CD4-positive, alpha-beta T cell treated with Interleukin-4 for 4 hours (primary cell): ENCODE measurements at places on chromosomes 12 and 14.

DNA sequence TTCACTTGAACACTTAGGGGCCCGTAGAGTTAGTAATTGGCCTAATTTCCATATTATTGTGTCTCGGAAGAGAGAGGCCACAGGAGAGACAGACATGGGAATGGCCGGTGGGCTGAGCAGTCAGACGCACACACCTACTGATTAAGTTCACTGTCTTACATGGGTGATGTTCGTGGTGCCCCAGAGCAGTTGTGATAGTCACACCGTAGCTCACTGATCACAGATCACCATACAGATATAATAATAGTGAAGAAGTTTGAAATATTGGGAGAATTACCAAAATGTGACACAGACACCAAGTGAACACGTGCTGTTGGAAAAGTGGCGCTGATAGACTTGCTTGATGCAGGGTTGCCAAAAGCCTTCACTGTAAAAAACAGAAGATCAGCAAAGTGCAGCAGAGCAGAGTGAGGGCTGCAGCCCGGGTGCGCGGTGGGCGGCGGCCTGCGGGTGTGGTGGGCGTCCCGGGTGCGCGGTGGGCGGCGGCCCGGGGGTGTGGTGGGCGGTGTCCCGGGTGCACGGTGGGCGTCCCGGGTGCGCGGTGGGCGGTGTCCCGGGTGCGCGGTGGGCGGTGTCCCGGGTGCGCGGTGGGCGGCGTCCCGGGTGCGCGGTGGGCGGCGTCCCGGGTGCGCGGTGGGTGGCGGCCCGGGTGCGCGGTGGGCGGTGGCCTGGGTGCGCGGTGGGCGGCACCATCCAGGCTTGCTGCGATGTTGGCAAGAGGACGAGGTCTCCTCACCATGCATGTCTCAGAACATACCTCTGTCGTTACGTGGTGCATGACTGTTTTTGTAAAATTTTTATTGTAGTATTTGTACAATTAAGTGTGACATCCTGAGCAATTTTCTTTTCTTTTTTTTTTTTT lies 34.3 kb upstream of the TEX22 start:
- DNase-seq = peak; percentile 31

GRCh38 chr12:56230432-56231183 lies 757 bp downstream of the SLC39A5 start:
- no peak for DNase-seq

- DNase-seq = no peak
Observed at GRCh38 chr12:115660211-115660805, 617.2 kb downstream of the MED13L start.

DNA sequence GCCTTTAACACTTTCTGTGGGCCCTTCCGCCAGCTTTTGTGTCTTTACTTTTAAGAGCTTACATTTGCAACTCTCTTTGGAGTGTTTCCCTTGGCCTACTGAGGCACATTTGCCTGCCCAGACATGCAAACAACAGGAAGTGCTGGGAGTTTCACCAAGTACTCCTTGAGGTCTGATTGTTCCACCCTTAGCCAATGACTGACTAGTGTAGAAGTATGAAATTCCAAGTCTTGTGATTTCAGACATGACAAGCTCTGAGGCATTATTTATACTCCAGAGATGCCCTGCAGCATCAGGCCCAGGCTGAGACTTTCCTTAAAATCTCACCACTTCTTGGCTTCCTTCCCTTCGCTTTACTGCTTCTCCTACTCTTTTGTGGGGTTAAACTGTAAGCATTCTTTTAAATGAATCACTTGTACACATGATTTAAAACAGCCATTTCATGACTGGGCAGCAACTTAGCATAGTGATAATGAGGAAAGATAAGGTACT lies 174.1 kb downstream of the SLC6A15 start:
- DNase-seq = no peak

DNA sequence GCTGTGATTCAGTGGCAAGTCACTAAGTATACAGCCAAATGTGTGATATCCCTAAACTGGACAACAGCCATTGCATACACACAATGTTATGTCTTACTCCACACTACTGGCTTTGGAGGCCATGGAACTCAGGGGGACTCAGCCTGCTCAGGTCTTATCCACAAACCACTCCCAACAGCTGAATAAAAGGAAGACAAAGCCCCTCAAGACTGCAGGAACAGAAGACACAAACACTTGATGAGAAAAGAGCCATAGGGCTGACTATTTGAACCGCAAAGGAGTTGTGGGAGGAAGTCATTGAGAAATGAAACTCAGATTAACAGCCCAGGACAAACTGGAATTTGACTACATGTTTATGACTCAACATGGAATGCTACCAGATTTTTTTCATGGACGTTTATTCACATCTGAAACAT lies 40.9 kb downstream of the PTGER2 start:
- DNase-seq = no peak

GRCh38 chr12:91896286-91897024 lies 249.2 kb downstream of the BTG1 start:
- no peak for DNase-seq

DNA sequence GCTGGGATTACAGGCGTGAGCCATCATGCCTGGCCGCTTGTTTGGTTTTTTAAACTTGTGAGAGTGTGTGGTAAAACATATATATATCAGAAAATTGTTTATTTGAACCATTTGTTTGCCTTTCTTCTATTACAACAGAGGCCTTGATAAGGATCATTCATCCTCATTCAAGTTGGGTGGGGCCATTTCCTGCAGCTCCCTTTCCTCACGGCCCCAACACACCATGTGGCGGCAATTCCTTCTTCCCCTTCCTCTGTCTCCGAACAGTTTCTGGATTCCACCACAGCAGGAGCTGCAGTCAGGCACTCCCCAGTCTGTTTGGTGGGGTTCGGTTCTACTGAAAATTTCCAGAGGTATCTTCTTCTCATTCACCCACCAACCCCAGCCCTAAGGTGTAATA lies 42.0 kb upstream of the RASSF3 start:
- no peak for DNase-seq

GRCh38 chr12:52243259-52243855 lies 10.3 kb downstream of the KRT7 start:
- DNase-seq = no peak

- DNase-seq = no peak
Observed at GRCh38 chr14:78446807-78447206, 276.6 kb downstream of the NRXN3 start.

DNA sequence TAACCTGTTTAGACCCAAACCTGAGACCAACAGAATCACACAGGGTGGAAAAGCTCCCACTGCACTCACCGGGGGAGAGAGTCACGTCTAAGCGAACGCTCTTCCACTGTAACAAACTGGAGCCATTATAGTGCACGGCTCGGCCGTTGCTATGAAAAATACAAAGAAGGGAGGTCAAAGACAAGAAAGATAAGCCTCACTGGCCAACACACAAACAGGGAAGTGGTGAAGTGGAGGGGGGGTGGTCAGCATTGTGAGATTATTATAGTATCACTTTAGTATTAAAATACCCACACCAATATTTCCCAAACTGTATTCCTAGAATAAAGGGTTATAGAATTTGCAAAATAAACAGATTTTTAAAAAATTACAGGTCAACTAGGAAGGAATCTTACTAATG lies 90.9 kb downstream of the TRAFD1 start:
- DNase-seq = no peak

- no peak for DNase-seq
Observed at GRCh38 chr12:23760495-23760894, 189.0 kb downstream of the SOX5 start.

GRCh38 chr14:79663453-79663852 lies 547.9 kb downstream of the DIO2 start:
- no peak for DNase-seq

GRCh38 chr14:62308891-62309290 lies 546.7 kb downstream of the SNAPC1 start:
- DNase-seq = no peak

DNA sequence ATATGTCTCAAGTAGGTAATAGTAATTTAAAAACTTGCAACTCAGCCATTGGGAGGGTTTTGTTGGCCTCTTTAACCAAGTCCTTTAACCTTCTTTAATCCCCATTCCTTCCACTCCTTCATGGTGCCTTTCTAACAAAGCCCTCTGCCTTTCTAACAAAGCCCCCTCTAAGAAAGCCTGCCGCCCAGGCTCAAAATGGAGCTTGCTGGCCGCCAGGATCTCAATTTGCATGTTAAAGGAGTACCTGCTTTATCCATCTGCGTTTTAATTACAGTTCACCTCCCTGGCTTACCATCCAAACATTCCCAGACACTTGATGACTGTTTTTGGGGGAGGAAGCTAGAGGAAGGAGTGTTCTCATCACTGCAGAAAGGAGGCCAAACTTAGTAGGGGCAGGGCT lies 183.4 kb downstream of the PTPN11 start:
- no peak for DNase-seq

DNA sequence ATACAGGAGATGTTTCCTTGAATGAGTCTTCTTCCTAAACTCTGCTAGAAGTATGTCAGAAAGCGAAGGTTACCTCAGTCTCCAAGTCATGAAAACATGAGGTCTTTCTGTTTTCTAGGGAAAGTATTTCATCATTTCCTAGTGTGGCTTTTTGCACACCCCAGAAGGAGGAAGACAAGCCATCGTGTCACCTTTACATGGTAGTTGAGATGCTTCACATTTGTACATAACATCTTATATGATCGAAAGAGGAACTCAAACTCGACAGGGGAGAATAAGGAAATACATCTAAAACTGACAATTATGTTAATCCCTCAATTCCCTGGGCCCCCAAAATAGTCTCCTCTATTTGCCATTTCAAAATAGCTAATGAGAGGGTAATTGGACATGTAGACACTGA lies 214.1 kb upstream of the PLEKHG7 start:
- no peak for DNase-seq

DNA sequence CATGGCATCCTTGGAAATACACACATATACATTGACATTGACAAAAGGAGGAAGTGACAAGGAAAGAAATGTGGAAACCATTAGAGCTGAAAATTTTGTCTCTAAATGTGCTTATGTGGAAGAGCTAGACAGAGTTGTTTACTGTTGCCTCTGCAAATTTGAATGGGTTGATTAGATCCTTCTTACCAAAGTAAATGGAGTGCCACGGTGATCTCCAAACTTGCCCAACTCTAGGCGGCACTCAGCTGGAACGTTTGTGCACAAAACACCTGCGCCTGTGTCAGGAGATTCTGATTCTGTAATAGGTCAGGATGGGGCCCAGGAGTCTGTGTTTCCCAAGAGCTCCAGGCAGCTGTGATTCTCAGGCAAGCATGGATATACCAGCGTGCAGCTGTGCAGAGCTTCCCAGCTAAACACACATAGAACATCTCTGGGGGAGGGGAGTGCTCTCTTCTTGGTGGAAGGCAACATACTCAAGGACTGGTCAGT lies 77.8 kb upstream of the BDKRB2 start:
- peak; percentile 6 for DNase-seq

DNA sequence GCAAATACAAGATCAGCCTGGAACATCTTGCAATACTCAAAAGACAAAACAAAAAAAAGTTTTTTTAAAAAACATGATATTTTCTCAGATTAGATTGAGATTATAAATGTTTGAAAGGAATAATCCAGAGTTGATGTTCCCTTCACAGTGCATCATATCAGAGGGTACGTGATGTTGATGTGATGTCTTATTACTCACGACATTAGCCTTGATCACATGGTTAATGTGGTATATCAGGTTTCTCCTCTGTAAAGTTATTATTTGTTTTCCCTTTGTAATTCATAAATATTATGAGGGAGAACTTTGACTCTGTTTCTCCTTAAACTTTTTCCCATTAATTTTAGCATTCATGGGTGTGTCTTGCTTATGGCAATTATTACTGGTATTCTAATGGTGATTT lies 26.6 kb downstream of the LIMA1 start:
- no peak for DNase-seq

- no peak for DNase-seq
Observed at GRCh38 chr12:125187148-125187745, 122.0 kb downstream of the AACS start.

GRCh38 chr12:77973579-77973978 lies 142.9 kb downstream of the NAV3 start:
- DNase-seq = no peak

DNA sequence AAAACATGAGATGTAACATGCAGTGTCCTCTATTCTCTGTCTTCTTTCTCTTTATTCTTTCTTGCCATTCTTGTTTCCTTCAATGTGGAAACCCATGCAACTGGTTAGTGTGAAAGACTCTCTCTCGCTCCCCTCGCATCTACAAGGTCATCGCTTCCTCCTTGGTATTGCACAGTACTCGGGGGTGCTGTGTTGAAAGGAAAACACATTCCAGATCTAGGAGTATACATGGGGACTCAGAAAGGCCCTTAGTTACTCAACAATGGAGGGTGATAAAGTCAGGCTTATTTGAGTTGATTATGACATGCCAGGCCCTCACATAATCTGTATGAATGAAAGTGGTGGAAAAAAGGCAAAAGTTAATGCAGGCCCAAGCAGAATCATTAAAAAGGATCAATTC lies 75.5 kb upstream of the OVCH1 start:
- no peak for DNase-seq

DNA sequence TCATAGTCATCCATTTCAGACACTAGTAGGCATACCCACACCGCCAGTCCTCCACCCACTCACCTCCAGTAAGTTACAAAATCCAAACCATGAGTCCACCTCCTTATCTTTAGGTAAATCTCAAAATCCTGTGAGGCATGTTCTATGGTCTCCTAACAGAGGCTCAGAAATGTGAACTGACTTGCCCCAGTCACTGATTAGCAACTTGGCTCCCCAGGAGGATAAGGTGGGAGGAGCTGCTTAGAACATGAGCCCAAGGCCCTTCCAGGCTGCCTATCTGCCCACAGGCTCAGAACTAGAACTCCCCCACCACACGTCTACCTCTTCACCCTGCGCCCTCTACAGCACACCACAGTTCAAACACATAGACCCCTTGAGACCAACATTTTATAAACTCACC lies 19.9 kb downstream of the SETD3 start:
- no peak for DNase-seq

DNA sequence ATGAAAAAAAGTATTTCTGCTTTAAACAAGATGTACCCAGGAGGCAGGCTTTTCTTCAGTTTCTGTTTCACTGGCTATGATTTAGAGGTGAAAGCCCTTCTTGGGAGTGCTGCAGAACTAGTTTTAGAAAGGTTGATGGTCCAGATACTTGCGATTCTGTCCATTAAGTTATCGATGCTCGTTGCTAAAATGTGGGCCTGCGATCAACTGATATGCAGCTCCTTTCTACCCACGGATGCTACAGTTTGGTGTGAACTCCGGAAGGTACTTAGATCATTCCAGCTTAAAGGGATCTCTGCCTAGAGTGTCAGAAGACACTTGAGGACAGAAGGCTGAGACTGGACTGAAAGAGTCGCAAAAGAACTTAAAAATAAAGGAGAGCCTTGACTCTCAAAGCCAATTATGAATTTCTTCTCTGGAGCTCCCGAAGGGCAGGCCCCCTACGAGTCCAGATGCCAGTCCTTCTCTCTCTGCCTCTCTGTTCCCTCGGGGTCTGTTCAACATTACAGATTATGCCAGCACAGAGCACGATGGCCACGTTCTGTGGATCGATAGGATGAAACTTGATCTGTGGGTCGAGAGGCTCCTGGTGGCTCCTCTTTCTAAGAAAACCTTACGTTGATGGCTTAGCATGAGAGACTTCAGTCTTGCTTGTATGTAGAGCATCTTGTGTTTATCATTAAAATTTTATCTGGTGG lies 40.0 kb downstream of the FBXW8 start:
- DNase-seq = no peak
